ENCODE measurements at places on chromosomes 1 and 21.
A peak's percentile ranks its signal among the peaks of the same experiment; 100 is the strongest.

- DNase-seq = no peak
Observed at GRCh38 chr21:31176080-31176551, 137.8 kb upstream of the KRTAP19-8 start.

DNA sequence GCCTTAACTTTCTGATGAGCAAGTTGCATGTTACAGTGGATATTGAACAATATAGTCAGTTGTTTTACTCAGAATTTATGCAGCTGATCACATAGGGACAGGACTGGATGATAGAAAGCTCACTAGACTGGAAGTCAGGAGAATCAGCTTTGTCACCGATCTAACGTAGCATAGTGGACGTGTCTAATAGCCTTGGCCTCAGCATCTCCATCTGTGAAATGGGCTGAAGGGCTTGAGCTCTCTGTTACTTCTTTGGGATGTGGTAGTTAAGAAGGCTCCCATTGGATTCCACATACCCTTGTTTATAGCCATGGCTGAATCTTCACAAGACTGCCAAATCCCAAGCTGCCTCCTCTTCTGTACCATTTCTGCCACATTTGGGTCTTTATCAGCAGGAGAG is 190.6 kb downstream of the GRIK1 start:
- DNase-seq = no peak

DNA sequence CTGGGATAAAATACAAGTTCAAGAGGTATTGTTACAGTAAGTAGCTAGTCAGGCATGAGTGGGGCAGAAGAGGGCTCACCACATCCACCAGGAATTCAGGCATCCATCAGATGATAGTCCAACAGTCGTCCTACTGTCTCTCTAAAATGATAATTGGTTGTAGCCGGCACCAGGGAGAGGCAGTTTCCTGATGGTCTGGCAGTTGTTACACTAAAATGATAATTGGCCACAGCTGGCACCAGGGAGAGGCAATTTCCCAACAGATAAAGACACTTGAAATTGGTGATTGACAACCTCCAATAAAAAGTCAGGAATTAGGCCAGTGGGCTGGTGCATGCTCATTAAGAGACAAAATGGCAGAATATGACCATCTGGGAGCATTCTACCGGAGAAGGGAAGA is 545.8 kb downstream of the AMY1C start:
- no peak for DNase-seq

- no peak for DNase-seq
Observed at GRCh38 chr21:35032474-35033263, 16.4 kb downstream of the RUNX1 start.

DNA sequence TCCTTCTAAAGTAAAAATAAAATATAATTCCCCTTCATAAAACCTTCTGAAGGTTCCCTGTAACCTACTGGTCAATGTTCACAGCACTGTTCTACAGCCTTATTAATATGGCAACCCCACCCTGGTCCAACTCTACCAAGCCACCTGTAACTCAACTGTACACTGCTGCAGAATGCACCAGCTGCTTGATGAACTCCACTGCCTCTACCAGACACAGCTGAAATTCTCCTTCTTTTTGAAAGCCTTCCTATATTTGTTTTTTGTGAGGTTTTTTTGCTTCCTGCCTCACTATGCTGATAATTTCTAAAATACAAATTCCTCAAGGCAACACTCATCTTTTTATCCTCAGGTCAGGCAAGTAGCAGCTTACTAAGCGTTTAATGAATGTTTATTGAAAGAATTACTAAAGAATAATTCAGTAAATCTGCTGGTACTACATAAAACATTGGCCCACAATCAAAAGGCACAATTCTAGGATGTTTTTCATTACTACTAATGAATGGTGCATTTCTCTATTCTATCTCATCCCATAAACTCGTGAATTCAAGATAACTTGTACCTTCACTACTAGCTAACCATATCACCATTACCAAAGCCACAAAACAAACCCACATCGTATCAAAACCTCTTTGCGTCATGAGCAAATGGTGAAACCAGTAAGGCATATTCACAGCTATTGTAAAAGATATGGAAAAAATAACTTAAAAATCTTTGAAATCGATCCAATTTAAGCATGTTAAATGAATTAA is 2.4 kb downstream of the SSX2IP start:
- DNase-seq = peak; percentile 64

DNA sequence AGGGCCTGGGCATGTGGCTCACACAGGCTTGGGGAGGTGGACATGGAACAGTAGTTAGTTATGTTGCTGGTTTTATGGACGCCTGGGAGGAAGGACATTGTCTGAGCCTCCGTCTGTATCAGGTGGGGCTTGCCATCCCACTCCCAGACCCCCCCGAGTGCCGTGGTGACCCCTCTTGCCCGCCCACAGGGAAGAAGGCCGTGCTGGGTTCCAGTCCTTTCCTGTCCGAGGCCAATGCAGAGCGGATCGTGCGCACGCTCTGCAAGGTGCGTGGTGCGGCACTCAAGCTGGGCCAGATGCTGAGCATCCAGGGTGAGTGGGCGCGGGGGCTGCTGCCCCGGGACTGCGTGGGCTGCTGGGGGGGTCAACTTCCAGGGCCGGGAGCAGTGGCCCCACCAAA is 41.7 kb downstream of the COQ8A start:
- DNase-seq = no peak

DNA sequence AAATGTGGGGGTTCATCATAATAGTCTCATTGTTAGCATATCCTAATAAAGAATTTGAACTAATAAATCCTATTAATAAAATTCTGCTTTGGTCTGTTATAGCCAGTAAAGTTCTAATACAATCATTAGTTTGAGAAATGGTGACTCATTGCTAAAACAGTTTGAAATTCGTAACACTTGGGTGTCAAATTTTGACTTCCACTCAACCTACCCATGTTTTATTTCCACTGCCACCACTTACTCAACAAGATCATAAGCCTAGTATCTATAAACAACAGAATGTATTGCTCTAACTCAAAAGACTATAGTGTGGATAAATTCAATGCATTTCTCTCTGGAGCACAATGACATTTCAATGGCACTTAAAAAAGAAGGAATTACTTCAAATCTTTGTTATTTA is 29.1 kb downstream of the LGALS8 start:
- DNase-seq = no peak

- DNase-seq = no peak
Observed at GRCh38 chr1:20070357-20070756, 363 bp downstream of the PLA2G5 start.

DNA sequence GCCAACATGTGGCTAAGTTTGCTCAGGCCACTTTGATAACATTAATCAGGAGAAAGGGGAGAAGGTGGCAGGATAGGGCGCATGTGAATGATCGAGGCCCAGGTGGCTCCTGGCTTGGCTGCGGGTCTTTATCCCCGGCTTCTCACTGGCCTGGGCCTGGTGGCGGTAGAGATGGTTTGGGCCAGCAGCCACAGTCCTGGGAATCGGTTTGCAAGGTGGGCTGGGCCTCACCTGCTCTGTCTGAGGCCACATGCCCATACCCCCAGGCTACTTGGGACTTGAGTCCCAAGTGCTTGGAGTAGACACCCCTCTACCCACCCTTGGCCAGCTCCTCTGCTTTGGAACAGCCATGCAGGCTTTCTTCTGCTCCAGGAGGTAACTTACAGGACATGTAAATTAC is 49.7 kb upstream of the DISP3 start:
- DNase-seq = no peak

Data from AG10803 (cell line).